ENCODE measurements at places on chromosomes 5 and 9.

DNA sequence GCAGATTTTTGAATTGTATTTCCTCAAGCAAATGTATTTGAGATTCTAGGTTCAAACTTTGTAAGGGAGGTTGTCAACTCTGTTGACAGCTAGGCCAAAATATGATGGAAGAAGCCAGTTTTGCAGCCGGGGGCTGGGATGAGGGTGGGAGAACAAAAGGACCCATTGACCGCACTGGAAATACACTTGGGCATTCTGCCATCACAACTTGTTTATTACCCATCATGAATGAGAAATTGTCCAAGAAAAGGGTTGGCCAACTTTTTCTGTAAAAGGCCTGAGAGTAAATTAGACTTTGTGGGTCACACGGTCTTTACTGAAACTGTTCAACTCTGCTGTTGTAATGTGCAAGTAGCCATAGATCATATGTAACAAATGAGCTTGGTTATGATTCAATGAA lies 221.3 kb upstream of the KLF9 start:
- no peak for DNase-seq

DNA sequence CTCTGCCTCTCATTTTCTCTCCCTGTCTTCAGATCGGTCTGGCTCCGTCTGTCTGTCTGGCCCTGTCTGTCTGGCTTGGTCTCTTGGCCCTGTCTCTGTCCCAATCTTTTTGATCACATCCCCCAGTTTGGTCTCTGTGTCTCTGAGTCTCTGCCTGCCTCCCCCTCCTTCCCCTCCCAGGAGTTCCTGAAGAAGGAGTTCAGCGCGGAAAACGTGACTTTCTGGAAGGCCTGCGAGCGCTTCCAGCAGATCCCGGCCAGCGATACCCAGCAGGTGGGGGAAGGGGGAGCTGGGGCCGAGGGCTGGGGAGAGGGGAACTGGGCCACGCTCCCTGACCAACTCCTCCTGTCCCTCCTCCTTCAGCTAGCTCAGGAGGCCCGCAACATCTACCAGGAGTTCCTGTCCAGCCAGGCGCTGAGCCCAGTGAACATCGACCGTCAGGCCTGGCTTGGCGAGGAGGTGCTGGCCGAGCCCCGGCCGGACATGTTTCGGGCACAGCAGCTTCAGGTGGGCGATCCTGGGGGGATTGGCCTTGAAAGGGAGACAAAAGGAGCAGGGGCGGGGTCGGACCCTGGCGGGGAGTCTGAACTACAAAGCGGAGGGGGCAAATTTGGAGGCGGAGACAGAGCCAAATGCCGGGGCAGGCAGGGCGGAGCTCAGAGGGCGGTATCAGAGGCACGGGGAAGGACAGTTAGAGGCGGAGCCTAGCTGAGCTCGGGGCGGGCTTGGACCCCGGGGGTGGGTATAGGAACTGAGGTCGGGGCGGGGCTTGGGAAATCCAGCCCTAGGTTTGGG lies 9.0 kb downstream of the RGS14 start:
- DNase-seq = no peak

- no peak for DNase-seq
Measured at GRCh38 chr5:137684761-137685160, 51.1 kb downstream of the KLHL3 start.

GRCh38 chr9:37916471-37917312 lies 12.8 kb upstream of the SLC25A51 start:
- no peak for DNase-seq

GRCh38 chr5:109939116-109939682 lies 249.5 kb downstream of the MAN2A1 start:
- no peak for DNase-seq

DNA sequence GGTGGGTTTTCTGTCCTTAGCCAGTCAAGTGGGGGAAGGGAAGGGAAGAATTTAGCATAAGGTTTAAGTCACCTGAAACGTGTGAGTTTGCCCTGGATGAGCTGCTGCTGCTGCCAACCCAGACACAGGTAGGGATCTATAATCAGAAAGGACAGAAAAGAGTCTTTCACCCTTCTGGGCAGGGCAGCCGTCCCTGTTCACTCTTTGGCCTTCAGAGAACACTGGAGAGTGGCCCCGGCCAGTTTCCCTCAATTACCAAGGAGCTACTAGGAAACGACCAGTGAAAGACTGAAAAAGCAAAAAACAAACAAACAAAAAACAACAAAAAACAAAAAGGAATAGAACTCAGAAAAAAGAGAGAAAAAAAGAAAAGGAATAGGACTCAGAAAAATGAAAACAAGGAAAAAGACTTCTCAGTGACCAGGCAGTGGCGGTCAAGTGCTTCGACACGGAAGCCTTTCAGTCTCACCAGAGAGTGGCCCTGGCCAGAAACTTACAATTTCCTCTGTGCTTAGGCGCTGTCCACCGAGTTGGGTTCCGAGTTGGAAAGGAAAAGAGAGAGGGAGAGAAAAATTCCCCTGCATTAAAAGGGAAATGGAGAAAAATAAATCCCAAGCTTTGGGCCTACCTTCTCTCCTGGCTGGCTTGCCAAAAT lies 2.5 kb upstream of the GM2A start:
- no peak for DNase-seq

DNA sequence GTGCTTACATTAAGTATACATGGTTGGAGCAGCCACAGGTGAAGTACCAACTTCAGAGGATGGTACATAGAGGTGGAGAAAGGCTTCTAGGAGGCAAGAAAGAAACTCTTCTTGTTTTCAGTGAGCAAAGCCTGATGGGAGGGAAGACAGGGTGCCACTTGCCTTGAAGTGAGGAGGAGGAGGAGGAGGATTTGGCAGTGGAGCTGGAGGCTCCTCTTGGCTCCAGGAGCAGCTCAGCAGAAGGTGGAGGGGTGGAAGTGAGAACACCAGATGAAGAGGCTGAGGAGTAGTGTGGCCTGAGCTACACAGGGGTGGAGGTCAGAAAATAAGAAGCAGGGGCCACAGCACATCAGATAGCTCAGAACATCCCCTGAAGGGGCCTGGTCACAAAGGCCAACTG lies 91.1 kb upstream of the SHISAL2B start:
- DNase-seq = no peak
